ENCODE measurements at places on chromosomes 2 and 18.
A peak's percentile ranks its signal among the peaks of the same experiment; 100 is the strongest.

GRCh38 chr2:117952701-117953100 lies 61.2 kb downstream of the CCDC93 start:
- no peak for DNase-seq

DNA sequence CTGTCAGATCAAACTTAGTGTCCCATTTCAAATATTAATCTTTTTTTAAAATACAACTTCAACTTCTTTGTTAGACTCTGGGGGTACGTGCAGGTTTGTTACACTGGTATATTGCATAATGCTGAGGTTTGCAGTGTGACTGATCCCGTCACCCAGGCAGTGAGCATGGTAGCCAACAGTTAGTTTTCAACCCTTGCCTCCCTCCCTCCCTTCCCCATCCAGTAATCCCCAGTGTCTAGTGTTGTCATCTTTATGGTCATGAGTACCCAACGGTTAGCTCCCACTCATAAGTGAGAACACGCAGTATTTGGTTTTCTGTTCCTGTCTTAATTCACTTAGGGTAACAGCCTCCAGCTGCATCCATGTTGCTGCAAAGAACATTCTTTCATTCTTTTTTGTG lies 23.9 kb downstream of the NOL10 start:
- DNase-seq, result no peak

GRCh38 chr18:49112031-49112430 lies 161.3 kb upstream of the SMAD7 start:
- no peak for DNase-seq

DNA sequence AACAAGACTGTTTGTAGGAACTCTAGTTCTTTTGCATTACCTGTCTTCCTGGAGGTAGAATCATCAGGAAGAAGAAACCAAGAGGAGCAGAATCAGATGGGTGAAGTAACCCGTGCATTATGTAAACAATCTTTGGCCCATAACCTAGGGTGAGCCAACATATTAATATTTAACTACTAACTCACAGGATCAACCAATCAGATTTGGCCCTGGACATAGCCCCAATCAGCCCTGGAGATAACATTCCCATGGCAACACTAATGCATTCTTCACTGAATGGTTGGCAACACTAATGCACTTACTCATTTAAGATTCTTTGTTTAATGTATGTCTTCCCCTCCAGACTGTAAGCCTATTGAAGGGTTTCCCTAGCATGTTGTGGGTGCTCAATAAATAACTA lies 72.0 kb upstream of the CTAGE1 start:
- DNase-seq, result no peak

- no peak for DNase-seq
Measured at GRCh38 chr2:200406379-200406778, 99.9 kb downstream of the SPATS2L start.

GRCh38 chr18:33826151-33826550 lies 248.1 kb downstream of the ASXL3 start:
- DNase-seq, result peak; percentile 38

DNA sequence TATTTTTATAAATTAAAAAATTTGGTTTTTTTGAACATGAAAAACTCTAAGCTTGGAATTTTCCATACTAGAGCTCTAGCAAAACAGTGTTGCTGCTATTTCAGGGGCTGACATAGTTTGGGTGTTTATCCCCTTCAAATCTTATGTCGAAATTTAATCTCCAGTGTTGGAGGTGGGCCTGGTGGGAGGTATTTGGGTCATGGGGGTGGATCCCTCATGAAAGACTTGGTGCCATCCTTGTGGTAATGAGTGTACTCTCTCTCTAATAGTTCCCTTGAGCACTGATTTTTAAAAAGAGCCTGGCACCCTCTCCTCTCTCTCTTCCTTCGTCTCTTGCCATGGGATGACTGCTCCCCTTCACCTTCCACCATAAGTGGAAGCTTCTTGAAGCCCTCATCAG lies 244.6 kb upstream of the UBE2E3 start:
- DNase-seq, result no peak

DNA sequence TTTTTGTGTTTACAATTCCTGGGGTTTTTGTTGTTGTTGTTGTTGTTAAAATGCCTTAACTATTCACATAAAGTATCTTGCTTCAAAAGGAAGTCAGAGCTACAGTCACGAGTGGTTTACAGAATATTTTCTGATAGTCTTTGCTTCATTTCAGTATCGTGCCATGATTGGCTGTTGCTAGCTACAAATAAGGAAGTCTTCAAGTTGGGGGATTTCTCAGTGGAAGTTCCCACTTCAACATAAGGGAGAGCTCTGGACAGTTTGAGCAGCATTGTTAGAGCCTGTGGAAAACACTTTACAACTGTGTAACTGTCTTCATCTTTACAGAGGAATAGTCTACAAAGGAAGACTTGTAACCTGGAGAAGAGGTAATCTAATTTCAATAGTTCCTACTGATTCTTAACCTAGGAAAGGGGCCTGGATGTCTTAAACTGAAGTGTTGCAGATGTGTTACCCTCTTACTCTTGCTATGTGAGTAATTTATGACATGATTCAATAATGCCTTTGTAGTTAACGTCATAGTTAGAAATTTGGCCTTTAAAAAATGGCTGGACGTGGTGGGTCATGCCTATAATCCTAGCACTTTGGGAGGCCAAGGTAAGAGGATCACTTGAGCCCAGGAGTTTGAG lies 23.4 kb upstream of the TANK start:
- no peak for DNase-seq

DNA sequence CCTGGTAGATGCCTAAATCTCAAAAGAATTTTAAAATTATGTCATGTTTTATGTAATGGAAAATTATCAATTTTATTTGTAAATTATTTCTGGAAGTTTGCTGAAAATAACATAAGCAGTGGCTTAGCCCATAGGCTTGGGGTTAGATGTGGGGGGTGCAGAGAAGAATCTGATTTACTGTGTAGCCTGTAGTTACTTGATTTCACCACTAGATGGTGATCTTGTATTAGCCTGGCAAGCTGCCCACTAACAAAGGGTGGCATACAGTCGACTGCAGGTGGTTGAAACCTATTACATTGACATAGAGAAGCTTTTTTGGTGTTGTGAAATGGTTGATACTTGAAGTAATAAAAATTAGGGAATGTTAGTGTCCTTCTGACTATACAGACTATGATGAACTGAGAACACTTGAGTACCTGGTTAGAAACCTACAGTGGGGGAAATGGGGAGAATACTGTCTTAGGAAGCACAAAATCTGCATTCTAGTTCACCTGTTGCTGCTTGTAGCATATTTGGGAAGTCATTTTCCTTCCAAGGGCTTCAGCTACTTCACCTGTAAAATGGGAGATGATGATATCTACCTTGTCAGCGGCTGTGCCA lies 191.0 kb upstream of the LHCGR start:
- DNase-seq, result peak; percentile 75

- DNase-seq, result no peak
Measured at GRCh38 chr2:101368376-101368775, 18.9 kb downstream of the CREG2 start.

GRCh38 chr2:62499430-62500060 lies 6.5 kb downstream of the TMEM17 start:
- DNase-seq, result no peak

- no peak for DNase-seq
Measured at GRCh38 chr2:157785866-157786662, 90.1 kb downstream of the ACVR1 start.

- no peak for DNase-seq
Measured at GRCh38 chr2:100856732-100857131, 36.8 kb downstream of the NPAS2 start.

DNA sequence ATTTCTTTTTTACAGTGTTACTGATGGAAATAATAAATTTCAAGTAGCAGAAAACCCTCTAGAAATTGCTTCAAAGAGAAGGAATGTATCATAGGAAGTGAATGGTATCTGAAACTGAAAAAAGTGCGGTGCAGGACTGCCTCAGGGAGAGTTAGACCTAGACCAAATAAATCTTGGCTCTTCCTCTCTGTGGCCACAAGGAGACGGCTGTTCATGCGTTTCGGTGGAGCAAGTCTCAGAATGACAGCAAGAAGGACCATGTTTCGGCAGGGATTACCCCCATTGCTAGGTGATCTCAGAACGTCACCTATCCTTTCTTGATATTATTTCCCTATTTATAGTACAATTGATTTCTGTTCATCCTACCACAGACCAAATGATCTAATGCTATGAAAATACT lies 522.3 kb downstream of the SOX11 start:
- no peak for DNase-seq

- DNase-seq, result peak; percentile 66
Measured at GRCh38 chr18:76495006-76495370, at the start of gene ZNF516. Gene ZNF516 (minus strand): TSS chr18:76495242. CDS start chr18:76443054, 52,188 bp downstream.

- no peak for DNase-seq
Measured at GRCh38 chr18:67589325-67589724, 72.8 kb upstream of the DSEL start.

GRCh38 chr2:105889046-105889445 lies 144.3 kb downstream of the NCK2 start:
- no peak for DNase-seq

GRCh38 chr18:43034683-43035500 lies 80.6 kb downstream of the RIT2 start:
- no peak for DNase-seq

GRCh38 chr18:49011291-49011746 lies 60.6 kb upstream of the SMAD7 start:
- DNase-seq, result no peak

All from NCI-H2081 (cell line).